Memory B cell (primary cell): ENCODE measurements at places on chromosomes 5 and 9.
A peak's percentile ranks its signal among the peaks of the same experiment; 100 is the strongest.

DNA sequence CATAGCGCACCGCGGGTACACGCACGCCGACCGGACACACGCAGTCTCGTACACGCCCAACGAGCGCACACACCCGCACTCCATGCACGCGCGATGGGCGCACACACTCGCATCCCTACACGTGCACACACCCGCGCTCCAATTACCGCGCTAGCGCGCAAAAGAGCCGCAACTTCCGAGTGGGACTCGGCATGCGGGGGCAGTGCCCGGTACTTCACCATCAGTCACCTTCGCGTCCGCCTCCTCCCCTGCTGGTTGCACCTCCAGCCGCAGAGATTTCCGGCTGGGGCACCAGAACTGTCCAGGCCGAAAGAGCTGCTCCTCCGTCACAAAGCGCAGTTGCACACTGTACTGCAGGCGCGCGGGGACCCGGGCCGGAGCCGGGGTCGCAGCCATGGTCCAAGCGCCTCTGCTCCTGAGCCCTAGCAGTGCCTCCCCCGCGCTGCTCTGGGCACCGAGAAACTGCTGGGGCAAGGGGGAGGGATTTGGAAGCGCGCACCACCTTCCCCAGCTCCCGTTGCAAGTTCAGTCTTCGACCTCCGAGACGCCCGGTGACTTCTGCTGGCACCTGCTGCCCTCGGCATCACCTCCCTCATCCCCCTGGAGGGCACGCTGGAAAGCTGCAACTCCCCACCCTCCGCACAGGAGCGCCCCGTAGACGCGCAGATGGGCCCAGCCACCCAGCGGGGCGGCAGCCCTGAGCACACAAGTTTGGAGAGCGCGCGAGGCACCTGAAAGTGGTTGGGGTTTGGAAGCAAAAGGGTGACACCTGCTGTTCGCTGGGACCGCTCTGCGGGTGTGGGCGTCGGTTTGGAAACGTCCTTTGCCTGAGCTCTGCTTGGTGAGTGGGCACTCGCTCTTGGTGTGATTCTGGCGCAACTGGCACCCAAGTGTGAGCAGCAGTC lies 337.4 kb upstream of the PUM3 start:
- no peak overlapping the region for H3K4me3 ChIP-seq
- H3K27ac ChIP-seq = no peak overlapping the region
- no peaks in the 10 kb centered on the region for H3K36me3 ChIP-seq
- H3K27me3 ChIP-seq = peaks cover 19% of the 10 kb centered on the region
- H3K4me1 ChIP-seq = no peaks in the 10 kb centered on the region

- no peak for DNase-seq
- H3K4me1 ChIP-seq = no peaks in the 10 kb centered on the region
- no peaks in the 10 kb centered on the region for H3K36me3 ChIP-seq
- peaks cover 1% of the 10 kb centered on the region for H3K27me3 ChIP-seq
- H3K27ac ChIP-seq = no peak overlapping the region
- no peak overlapping the region for H3K4me3 ChIP-seq
These were observed 123.2 kb downstream of the SNCAIP start for GRCh38 chr5:122435234-122435633.

DNA sequence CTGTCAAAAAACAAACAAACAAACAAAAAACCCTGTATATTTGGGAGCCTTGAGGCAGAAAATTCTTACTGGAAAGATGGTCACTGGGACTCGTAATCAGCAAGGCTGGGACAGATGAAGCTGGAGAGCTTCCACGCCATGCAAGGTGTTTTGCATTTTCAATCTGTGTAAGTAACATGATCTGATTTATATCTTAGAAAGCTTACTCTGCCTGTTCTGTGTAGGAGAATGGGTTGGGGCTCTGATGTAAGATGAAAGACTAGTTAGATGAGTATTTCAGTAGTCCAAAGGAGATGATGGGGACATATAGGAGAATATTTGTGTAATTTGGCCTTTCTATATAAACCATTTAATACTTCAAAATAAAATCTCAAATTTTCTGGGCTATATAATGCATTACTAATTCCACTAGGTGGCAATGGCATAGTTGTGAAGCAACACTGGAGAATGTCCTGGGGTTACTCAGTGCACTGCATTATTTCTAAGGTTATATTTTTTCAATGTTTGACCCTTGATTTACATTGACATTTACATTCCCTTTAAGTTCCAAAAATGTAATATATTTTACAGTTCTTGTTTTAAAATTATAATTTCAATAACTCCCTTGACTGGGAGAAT lies 21.9 kb upstream of the FSD1L start:
- H3K27ac ChIP-seq = no peak overlapping the region
- no peak for DNase-seq
- H3K36me3 ChIP-seq = no peaks in the 10 kb centered on the region
- no peak overlapping the region for H3K4me3 ChIP-seq
- peaks cover 4% of the 10 kb centered on the region for H3K4me1 ChIP-seq

- no peak for DNase-seq
- H3K4me3 ChIP-seq = no peak overlapping the region
- no peak overlapping the region for H3K27ac ChIP-seq
- no peaks in the 10 kb centered on the region for H3K36me3 ChIP-seq
- H3K27me3 ChIP-seq = peaks cover 2% of the 10 kb centered on the region
These were observed 17.2 kb downstream of the S100Z start for GRCh38 chr5:76867038-76867437.

DNA sequence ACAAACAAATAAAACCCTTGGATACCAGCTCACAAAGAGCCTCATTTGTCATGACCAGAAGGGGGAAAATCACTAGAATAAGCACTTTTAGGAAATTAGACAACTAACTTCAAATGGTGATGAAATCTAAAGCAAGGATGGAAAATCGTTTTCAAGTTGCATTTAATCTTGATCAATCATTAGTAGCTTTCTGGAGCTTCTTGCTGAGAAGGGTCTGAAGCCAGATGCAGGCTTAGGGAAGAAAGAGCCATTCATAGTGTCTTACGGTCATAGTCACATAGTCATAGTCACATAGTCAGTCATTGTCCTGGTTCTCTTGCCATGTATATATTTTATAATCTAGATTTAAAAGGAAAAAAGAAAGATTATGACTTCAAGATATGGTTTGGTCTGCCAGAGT lies 610.5 kb downstream of the ACTL7B start:
- no peak overlapping the region for H3K4me3 ChIP-seq
- no peaks in the 10 kb centered on the region for H3K4me1 ChIP-seq
- H3K27ac ChIP-seq = no peak overlapping the region

DNA sequence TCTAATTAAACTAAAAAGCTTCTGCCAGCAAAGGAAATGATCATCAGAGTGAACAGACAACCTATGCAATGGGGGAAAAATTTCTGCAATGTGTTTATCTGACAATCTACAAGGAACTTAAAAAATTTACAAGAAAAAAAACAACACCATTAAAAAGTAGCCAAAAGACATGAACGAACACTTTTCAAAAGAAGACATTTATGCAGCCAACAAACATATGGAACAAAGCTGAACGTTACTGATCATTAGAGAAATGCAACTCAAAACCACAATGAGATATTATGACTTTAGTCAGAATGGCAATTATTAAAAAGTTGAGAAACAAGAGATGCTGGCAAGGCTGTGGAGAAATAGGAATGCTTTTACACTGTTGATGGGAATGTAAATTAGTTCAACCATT lies 530.4 kb upstream of the DAB2 start:
- H3K4me3 ChIP-seq = no peak overlapping the region
- H3K4me1 ChIP-seq = no peaks in the 10 kb centered on the region
- H3K27me3 ChIP-seq = no peaks in the 10 kb centered on the region
- no peak overlapping the region for H3K27ac ChIP-seq
- H3K36me3 ChIP-seq = no peaks in the 10 kb centered on the region

DNA sequence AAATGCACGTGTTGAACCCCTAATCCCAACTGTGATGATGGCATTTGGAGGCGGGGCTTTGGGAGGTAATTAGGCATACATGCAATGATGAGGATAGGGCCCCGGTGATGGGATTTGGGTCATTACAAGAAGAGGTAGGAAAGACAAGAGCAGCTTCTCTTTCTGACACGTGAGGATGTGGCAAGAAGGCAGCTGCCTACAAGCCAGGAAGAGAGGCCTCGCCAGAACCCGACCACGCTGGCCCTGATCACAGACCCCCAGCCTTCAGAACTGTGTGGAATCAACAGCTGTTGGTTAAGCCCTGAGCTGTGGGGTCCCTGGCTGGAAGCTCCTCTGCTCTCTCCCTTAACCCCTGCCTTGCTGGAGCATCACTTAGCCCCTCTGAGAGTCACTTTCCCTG lies 57.5 kb downstream of the COL23A1 start:
- no peak overlapping the region for H3K4me3 ChIP-seq
- H3K36me3 ChIP-seq = no peaks in the 10 kb centered on the region
- no peaks in the 10 kb centered on the region for H3K4me1 ChIP-seq
- no peak overlapping the region for H3K27ac ChIP-seq
- peaks cover 5% of the 10 kb centered on the region for H3K27me3 ChIP-seq

- H3K4me3 ChIP-seq = no peak overlapping the region
- no peaks in the 10 kb centered on the region for H3K36me3 ChIP-seq
- peaks cover 7% of the 10 kb centered on the region for H3K4me1 ChIP-seq
- DNase-seq = no peak
- H3K27me3 ChIP-seq = peaks cover 2% of the 10 kb centered on the region
These were observed 37.5 kb downstream of the SPRY4 start for GRCh38 chr5:142287096-142287972.

- no peaks in the 10 kb centered on the region for H3K27me3 ChIP-seq
- no peak for DNase-seq
- H3K36me3 ChIP-seq = no peaks in the 10 kb centered on the region
- H3K4me1 ChIP-seq = peaks cover 2% of the 10 kb centered on the region
- H3K27ac ChIP-seq = no peak overlapping the region
These were observed 450.7 kb downstream of the EFNA5 start for GRCh38 chr5:107219993-107220392.

- peaks cover 2% of the 10 kb centered on the region for H3K4me1 ChIP-seq
- no peak for DNase-seq
- no peak overlapping the region for H3K4me3 ChIP-seq
- H3K27me3 ChIP-seq = peaks cover 2% of the 10 kb centered on the region
- no peak overlapping the region for H3K27ac ChIP-seq
- H3K36me3 ChIP-seq = no peaks in the 10 kb centered on the region
These were observed 2.6 kb upstream of the TXNDC8 start for GRCh38 chr9:110340306-110340705.

- no peaks in the 10 kb centered on the region for H3K27me3 ChIP-seq
- no peak overlapping the region for H3K4me3 ChIP-seq
- DNase-seq = no peak
- H3K27ac ChIP-seq = no peak overlapping the region
These were observed 1087.7 kb downstream of the CDH12 start for GRCh38 chr5:21765406-21765805.

DNA sequence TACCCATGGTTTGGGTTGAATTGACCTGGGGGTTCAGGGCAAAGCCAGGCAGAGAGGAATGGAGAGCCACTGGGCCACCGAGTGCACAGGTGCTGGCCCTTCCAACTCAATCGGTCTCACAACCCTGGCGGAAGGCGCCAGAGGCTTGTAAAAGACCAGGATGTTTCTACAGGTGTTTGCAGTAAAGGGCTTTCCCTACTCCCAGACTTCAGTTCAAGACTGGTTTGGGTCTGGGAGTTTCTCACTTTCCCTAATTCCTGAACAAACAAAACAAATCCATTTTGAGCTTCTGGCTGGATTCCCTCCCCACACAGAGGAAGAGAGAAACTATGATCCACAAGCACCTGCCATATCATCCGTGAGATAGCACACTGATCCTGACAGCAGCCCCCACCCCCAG lies 125.2 kb upstream of the KLF4 start:
- no peak overlapping the region for H3K27ac ChIP-seq
- no peak for DNase-seq
- H3K4me1 ChIP-seq = no peaks in the 10 kb centered on the region
- H3K27me3 ChIP-seq = peaks cover 6% of the 10 kb centered on the region
- H3K36me3 ChIP-seq = no peaks in the 10 kb centered on the region
- H3K4me3 ChIP-seq = no peak overlapping the region

- H3K27ac ChIP-seq = peak overlapping the region; percentile 37
- H3K4me1 ChIP-seq = peaks cover 49% of the 10 kb centered on the region
- H3K4me3 ChIP-seq = no peak overlapping the region
These were observed 26.4 kb downstream of the FGD3 start for GRCh38 chr9:92973700-92974099.

DNA sequence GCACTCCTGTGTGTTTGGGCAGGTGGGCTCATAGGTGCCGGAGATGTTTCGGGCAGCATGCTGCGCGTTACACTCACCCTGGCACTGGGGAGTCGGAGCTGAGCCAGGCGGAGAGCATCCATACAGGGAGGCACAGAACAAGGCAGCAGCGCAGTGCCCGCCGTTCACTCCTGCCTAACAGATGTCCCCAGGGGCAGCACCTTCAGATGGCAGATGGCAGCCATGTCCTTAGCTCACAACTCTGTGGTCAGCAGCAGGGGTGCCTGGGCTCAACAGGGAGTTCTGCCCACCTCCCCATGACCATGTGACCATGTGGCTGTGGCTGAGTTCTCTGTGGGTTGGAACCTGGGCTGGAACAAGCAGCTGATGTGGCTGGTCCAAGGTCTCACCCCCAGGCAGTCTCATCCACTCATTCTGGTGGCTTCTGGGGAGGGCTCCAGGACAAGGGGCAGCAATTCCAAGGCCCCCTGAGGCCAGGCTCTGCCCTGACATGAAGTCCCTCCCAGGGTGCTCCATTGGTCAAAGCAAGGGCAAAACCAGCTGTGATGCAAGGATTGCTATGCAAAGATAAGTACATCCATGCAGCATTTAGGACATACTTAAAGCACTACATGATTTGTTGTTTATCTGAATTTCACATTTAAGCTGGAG lies 64.2 kb downstream of the MRPL36 start:
- no peak overlapping the region for H3K4me3 ChIP-seq
- peaks cover 4% of the 10 kb centered on the region for H3K27me3 ChIP-seq
- no peaks in the 10 kb centered on the region for H3K4me1 ChIP-seq
- H3K27ac ChIP-seq = no peak overlapping the region
- no peak for DNase-seq
- H3K36me3 ChIP-seq = no peaks in the 10 kb centered on the region

GRCh38 chr5:178240766-178241165 lies 8.2 kb upstream of the PHYKPL start:
- H3K4me1 ChIP-seq = peaks cover 18% of the 10 kb centered on the region
- H3K27ac ChIP-seq = peak overlapping the region; percentile 71
- H3K27me3 ChIP-seq = no peaks in the 10 kb centered on the region
- H3K36me3 ChIP-seq = no peaks in the 10 kb centered on the region
- H3K4me3 ChIP-seq = peak overlapping the region; percentile 77
- DNase-seq = no peak

DNA sequence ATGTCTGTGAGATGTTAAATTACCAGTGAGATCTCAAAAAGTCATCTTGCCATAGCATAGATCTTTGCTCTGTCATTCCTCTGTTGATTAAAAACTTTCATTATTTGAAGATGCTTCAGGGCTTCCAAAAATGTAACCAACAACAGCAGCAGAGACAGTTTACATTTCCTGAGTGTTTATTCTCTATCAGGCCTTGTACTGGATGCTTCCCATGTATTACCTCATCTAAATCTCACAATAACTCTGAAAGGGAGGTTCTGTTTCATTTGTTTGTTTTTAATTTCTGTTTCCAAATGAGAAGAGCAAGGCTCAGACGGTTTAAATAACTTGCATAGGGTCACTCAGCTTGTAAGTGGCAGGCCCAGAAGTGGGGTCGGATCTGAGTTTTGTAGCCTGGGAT lies 45.2 kb downstream of the MRRF start:
- H3K36me3 ChIP-seq = peaks cover 42% of the 10 kb centered on the region
- no peak overlapping the region for H3K27ac ChIP-seq
- H3K27me3 ChIP-seq = no peaks in the 10 kb centered on the region
- no peak overlapping the region for H3K4me3 ChIP-seq
- H3K4me1 ChIP-seq = peaks cover 4% of the 10 kb centered on the region

- no peak overlapping the region for H3K27ac ChIP-seq
- no peaks in the 10 kb centered on the region for H3K27me3 ChIP-seq
- H3K4me1 ChIP-seq = no peaks in the 10 kb centered on the region
- peaks cover 22% of the 10 kb centered on the region for H3K36me3 ChIP-seq
These were observed 23.8 kb upstream of the SPTAN1 start for GRCh38 chr9:128528445-128529160.

GRCh38 chr5:147887026-147887627 lies 8.6 kb downstream of the SCGB3A2 start:
- no peaks in the 10 kb centered on the region for H3K36me3 ChIP-seq
- no peaks in the 10 kb centered on the region for H3K4me1 ChIP-seq
- no peak overlapping the region for H3K4me3 ChIP-seq
- DNase-seq = no peak
- H3K27ac ChIP-seq = no peak overlapping the region
- peaks cover 6% of the 10 kb centered on the region for H3K27me3 ChIP-seq
